ENCODE measurements at places on chromosomes 6 and 20.

- DNase-seq = no peak
Measured at GRCh38 chr6:43939281-43940070, 169.5 kb downstream of the VEGFA start.

DNA sequence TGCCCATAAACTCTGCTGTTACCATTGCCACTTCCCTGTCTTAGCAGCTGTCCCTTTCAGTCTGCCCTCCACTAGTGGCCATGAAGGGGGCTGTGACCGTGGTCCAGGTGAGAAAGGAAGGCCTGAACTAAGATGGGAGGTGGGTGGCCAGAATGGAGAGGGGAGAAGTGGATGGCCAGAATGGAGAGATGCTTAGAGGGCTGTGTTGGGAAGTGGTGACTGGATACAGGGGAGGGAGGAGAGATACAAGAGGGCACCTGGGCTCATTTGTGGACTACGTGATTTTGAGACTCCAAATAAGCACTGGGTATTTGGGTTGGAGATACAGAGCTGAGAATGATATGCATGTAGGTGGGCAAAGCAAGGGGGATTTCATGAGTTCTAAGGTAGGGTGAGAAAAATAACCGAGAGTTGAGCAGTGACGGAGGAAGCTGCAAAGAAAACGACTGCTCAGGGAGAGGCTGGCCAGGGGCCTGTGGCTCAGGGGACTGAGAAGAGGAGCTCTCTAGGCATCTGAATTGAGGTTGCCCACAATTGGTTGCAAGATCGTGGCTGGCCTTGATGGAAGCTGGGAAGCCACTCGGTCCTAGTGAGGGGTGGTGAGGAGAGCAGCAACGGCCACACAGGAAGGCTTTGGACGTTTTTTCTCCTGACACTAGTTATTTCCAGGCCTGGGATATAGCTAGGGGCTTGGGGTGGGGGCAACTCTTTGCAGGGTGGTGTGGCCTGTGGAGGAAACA is 36.9 kb downstream of the PANK2 start:
- DNase-seq = no peak

DNA sequence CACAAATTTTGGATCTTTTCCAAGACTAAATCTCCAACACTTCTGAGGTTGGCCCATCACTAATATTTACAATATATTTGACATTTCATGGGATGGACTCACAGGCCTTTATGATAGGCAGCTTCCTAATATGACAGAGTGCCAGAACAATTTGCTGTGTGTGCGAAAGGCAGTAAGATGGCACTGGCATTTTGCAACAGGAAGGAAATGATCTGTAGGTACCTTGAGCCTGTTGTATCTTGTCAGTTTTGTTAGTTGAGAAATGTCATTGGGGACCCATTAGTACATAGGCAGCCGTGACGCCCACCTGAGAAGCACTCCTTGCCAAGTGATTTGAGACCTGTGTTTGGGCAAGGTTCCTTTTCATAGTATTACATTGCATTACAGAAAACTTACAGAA is 153.4 kb upstream of the HEY2 start:
- no peak for DNase-seq

GRCh38 chr6:1766654-1767053 is 156.9 kb downstream of the FOXC1 start:
- DNase-seq = no peak

DNA sequence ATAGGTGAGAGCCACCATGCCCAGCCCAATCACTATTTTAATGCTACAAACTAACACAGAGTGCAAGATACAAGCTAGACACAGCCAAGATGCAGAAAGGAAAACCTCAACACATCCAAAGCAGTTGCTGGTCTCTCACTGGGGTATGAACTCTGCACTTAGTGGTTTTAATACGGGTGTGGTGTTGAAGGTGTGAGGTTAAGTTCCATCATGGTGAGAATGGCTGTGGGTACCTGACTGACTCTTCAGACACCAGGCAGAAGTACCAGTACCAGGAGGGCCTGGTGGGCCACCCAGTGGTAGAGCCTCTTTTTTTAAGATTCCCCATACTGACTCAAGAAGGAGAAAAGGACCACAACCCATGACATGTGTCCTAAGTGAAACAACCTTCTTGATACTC is 13.0 kb downstream of the GNAS-AS1 start:
- no peak for DNase-seq

- no peak for DNase-seq
Measured at GRCh38 chr6:92892626-92893170, 526.7 kb downstream of the EPHA7 start.

DNA sequence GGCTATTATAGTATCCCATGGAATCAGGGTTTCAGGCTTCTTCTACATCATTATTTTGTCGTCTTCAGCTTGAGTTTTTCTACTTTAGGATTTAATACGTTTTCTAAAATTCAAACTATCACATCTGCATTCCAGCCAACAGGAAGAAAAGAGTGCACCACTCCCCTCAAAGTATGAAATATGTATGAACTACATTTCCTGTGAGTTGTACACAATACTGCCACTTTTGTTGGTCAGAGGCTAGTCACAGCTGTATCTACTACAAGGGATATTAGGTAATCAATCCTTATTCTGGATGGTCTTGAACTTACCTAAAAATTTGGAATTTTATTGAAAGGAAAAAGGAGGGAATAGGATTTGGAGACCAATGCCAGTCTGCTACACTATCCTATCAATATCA is 235.6 kb upstream of the TBX18 start:
- DNase-seq = no peak

DNA sequence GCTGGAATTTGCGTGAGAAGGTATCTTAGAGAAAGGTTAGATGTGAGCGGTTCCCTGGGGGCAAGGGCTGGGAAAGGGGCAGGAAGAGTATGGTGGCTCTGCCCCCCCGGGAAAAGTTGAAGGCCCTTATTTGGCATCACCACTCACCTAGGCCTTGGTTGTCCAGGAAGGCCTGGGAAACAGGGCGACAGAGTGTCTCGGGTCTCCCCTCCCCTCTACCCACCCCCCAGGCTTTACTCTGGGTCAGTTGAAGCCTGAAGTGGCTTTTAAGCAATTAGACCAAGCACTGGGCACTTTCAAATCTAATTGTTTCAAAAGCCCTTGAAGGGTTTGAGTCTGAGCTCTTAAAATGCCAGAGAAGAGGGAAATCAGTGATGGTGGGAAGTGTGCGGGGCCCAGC is 30.2 kb upstream of the FOXP4 start:
- no peak for DNase-seq

- DNase-seq = no peak
Measured at GRCh38 chr20:61803915-61804751, 261.5 kb downstream of the TAF4 start.

- no peak for DNase-seq
Measured at GRCh38 chr6:139306291-139306981, 14.6 kb upstream of the TXLNB start.

- DNase-seq = no peak
Measured at GRCh38 chr6:42113936-42114636, 28.3 kb downstream of the C6orf132 start.

DNA sequence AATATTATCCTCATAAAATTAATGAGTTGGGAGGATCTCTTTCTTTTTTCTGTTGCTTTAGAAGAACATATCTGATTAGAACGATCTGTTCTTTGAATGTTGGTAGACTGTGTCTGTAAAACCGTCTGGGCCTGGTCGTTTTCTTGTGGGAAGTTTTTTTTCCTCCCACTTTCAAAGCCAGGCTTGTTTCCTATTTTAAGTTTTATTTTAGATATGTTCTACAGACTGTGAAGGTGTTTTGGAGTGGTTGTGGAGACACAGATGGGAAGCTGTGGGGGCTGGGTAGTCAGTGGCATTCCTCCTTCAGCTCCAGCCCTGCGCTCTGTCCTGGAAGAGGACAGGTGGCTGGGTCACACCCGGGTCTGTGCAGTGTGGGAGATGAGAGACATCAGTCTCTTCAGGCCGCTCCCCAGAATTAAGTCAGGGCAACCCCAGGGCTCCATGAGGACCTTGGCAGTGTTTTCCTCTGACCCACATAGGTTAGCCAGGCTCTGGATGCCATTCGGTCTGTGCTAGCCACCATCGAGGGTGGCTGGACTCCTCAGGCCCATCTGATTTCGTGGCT is 92.0 kb upstream of the SCP2D1 start:
- no peak for DNase-seq

DNA sequence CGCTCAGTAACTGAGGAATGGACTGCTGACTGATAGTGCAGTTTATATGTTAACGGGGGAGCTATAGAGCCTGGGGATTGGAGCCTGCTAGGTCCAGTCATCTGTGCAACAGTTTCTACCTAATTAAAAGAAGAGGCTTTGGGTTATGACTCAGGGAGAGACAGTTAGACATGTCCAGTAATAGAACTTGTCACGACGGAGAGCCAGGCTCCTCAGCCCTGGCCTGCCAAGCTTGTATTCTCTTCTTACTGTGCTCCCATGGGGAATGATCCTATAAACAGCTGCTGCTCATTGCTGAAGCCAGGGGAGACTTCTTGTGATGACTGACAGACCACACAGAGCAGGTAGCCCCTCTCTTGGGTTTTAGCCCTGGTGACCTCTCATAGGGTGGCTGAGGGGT is 69.3 kb downstream of the SYNJ2 start:
- DNase-seq = no peak

GRCh38 chr20:62748311-62748710 is 39.7 kb downstream of the NTSR1 start:
- DNase-seq = no peak

DNA sequence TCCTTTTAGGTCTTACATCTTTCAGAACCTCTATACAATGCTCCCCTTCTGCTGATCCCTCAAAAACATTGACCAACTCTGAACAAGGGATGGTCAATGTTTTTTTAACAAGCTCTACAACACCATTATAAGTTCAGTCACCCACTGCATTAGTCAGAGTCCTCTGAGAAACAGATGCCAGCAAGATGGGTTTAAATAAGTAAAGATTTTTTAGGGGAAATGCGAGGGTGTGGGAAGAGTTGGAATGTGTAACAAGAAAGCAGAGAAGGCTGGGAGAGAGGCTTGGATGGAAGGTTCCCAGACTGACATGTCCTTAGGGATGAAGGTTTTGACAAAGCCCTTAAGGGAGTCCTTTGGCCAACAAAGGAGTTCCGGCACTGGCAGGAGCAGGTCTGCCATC is 478.3 kb downstream of the FRK start:
- no peak for DNase-seq

DNA sequence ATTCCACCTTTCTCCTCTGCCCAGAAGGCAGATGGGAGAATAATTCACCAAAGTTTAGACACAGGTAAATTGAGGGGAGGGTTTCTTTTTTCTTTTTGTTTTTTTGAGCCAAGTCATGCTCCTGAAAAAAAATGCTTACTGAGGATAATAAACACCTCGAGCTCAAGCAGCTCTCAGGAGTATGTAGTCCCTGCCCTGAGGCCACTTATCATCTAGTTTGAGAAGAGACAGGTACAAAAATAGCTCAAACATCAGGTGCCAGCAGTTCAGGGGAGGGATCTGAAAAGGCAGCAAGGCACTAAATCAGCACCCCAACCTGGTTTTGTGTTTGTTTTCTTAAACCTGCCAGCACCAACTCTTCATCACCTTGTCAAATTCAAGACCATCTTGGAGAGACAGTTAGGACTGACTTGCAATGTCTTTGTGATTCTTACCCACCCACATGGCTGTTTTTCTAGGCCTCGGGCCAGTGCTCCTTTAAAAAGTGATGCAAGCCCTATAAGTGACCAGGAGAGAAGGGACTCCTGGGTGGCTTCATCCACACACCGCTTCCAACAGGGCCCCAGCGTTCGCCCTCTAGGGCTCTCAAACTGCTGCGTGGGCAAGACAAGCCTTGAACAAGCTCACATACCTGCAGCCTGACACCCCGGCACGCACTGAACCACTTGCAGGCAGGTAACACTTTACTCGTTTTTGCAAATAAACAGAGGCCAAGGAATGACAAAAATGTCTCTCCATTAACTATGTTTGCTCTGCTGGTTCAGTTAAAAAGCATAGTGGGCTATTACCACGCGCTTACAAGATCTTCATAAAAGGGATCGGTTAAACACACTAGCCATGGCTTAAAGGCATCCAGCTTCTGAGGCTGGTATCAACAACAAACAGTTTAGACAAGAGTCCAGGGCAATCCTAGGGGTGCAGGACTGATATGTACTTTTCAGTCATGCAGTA is 13.9 kb downstream of the JAG1 start:
- DNase-seq = no peak

DNA sequence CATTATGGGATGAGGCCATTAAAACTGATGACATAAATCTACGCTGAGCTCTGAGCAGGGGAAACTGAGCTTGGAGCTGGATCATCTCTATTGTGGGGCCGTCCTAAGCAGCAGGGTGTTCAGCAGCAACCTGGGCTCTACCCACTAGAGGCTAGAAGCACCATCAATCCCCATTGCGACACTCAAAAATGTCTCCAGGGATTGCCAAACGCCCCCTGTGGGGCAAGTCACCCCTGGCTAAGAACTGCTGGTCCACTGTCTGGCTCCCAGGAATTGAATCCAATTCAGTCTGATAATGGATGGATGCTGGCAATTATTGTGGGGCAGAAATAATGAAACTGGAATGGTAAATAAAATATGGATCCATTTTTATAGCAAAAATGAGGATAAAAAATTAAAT is 38.2 kb downstream of the PMEPA1 start:
- DNase-seq = no peak

DNA sequence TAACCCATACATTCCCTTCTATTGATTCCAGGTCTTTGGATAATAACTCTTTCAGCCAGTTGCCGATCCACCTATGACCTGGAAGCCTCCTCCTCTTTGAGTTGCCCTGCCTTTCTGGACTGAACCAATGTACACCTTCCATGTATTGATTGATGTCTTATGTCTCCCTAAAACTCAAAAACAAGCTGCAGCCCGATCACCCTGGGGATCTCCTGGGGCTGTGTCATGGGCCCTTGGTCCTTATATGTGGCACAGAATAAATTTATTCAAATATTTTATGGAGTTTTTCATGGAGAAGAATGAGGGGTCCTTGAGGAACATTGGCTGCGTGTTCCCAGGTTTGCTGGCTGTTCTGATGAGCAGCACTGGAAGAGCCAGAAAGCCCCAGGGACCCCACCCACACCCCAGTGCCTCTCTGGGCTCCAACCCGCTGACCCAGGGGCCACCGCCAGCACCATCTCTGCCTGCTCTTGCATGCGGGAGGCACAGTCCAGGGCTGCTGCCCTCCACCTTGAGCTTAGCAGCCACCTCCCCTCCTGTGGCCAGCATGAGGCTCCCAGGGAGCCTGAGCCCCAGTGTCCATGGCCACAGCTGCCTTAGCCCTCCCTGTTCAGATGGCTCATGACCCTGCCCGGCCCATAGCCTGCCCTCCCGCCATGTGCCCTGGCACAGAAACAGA is 36.5 kb upstream of the CST7 start:
- no peak for DNase-seq

DNA sequence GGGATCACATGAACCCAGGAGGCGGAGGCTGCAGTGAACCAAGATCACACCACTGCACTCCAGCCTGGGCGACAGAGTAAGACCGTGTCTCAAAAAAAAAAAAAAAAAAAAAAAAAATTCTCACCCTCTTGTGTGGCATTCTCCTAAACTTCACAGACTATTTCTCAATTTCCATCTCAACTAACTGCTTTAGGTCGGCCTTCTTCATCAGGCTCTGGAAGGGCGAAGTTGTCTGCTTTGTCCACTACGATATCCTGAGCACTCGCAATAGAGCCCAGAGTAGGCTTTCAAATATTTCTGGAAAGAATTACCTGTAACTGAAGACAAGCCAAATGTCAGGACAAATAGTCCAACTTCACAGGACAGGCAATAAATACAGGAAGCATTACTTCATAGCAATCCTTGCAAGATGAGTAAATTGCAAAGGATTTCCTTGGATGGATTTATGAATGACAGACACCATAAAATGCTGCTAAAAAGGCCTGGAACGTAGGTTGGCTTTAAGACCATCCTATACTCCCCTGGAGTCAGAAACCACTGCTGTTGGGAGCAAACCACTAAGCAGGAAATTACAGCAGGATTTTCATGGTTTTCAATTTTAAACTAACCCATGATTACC is 116.3 kb upstream of the SLC2A12 start:
- no peak for DNase-seq

- no peak for DNase-seq
Measured at GRCh38 chr20:17467120-17467655, 64.0 kb downstream of the BFSP1 start.

Data from stimulated activated CD4-positive, alpha-beta T cell treated with anti-CD3 and anti-CD28 coated beads, Interleukin-1b, Interleukin-23, amount 100 ng/mL, for 24 hours (primary cell).